Esophagus muscularis mucosa (tissue), 4 donors: ENCODE measurements at places on chromosomes 1 and 21.

DNA sequence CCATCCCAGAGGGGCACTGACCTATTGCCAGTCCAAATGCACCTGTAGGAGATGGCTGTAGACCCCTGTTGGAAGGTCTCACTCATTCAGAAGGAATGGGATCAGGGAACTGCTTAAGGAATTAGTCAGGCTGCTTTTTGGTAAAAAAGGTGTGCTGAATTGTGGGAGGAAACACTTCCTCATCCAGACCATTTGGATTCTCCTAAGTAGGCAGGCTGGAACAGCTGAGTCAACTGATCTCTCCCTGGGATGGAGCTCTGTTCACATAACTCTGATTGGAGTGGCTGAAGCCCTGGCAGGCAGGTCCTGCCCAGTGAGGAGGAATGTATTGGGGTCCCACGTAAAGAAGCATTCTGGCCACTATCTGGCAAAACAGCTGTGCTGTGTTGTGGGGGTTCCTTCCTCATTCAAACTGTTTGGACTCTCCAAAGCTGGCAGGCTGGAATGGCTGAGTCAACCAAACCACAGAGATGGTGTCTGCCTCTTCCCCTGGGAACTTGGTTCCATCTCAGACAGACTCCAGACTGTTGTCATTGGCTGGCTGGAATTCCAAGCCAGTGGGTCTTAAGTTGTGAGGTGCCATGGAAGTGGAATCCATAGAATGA lies 70.7 kb upstream of the PDC start:
- no peak for DNase-seq

GRCh38 chr1:30912224-30912623 lies 3.7 kb upstream of the SDC3 start:
- DNase-seq: no peak

DNA sequence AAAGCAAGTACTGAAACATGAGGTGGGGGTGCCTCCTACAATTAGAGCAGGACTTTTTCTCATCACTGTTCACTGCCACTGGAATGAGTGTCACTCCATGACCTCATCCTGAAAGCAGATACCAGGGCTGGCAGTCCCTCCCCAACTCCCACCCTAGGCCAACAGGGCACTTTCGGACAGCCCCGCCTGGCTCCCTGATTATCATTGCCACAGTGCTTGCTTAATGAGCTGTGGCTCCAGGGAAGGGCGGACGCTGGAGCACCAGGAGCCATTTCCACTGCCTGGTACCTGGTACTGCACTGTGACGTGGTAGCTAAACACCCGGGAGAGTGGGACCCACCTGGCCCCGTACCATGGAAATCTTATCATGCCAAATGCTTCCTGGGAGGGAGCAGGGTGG lies 22.3 kb downstream of the SLC9A1 start:
- DNase-seq: no peak

DNA sequence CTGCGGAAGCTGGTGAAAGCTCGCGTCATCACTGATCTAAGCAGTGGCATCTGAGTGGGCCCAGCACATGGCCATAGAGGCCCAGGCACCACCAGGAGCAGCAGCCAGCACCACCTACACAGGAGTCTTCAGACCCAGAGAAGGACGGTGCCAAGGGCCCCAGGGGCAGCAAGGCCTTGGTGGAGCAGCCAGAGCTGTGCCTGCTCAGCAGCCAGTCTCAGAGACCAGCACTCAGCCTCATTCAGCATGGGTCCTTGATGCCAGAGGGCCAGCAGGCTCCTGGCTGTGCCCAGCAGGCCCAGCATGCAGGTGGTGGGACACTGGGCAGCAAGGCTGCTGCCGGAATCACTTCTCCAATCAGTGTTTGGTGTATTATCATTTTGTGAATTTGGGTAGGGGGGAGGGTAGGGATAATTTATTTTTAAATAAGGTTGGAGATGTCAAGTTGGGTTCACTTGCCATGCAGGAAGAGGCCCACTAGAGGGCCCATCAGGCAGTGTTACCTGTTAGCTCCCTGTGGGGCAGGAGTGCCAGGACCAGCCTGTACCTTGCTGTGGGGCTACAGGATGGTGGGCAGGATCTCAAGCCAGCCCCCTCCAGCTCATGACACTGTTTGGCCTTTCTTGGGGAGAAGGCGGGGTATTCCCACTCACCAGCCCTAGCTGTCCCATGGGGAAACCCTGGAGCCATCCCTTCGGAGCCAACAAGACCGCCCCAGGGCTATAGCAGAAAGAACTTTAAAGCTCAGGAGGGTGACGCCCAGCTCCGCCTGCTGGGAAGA lies 3.2 kb upstream of the ARTN start:
- DNase-seq: no peak

GRCh38 chr1:166703726-166704462 lies 135.4 kb upstream of the POGK start:
- no peak for DNase-seq

- no peak for DNase-seq
Measured at GRCh38 chr1:229092377-229093237, 178.3 kb upstream of the RAB4A start.

DNA sequence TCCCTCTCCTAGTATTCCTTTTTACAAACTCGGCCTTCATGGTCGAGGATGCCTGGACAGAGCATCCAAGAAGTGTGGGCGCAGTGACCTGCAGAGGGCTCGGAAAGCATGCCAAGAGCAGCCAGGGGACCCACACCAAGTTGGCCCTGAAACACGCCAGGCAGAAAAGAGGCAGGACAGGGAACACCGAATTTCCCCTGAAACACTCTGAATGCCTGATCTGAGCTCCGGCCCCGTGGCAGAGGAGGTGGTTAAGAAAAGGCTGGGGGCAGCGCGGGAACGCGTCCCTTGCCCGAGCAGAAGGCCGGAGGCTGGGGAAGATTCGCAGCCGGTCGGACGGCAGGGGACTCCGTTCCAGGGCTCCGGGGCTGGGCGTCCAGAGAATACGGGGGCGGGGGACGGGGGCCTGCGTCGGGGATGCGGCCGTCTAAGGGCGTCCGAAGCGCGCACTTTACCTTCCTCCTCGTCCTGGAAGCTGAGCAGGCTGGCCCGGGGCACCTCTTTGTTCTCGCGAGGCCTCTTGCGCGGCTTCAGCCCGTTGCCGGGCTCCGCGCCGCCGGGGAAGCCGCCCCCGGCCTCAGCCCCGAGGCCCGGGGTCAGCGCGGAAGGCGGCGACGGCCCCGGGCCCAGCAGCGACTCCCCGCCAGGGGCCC lies 558 bp downstream of the PAXBP1 start:
- DNase-seq: no peak

- DNase-seq: peak; percentile 87
Measured at GRCh38 chr1:221725735-221726672, 15.9 kb downstream of the DUSP10 start.

DNA sequence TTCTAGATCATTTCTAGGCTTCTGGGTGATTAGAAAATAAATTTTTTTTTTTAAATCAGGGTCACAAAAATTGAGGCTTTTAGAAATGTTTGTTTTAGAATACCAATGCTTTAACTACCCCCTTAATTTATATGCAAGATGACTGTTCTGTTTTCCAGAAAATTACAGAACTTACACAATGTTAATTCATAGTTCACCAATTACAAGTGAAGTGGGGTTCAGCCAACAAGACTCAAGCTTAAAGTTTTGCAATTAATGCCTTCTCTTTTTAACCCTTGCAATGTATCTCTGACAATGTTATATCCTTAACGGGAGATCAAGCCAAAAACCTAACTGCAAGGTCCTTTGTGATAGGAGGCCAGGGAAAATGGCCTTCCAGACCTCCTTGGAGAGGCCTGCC lies 5.6 kb downstream of the PRELP start:
- DNase-seq: no peak
